Upper lobe of right lung (tissue), 1 donor: ENCODE measurements at places on chromosomes 16 and 17.

DNA sequence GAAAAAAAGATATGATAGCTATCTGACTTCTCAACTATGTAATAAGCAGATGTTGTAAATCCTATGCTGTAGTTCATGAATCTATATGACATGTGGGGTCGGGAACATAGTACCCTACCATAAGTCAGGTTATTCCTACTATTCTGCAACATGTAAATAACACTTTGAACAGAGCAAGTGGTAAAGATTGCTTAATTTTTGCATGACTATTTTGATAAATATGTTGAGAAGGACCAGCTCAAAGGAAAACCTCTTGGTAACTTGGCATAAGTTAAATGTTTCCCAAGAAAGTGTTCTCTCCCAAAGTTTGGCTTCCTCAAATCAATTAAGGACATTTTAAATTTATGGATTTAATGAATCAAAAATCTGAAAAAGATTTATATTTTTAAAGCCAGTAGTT, 62.1 kb downstream of the ABHD15 start:
- H3K4me3 ChIP-seq = no peak overlapping the region
- H3K27me3 ChIP-seq = no peaks in the 10 kb centered on the region
- H3K36me3 ChIP-seq = peaks cover 86% of the 10 kb centered on the region
- no peaks in the 10 kb centered on the region for H3K4me1 ChIP-seq

DNA sequence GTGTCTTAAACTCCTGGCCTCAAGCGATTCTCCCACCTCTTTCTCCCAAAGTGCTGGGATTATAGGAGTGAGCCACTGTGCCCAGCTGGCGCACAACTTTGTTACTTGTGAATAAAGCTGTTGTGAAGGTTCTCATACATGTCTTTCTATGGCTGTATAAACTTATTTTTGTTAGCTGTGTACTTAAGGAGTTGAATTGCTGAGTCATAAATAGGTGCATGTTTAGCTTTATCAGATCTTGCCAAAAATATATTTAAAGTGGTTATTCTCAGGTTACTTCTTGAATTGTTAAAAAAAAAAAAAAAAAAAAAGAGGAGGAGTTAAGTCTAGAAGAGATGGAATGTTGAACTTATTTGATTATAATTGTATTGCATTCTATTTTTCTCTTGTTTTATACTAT, 47.6 kb upstream of the IRX3 start:
- no peaks in the 10 kb centered on the region for H3K27me3 ChIP-seq
- no peak overlapping the region for H3K27ac ChIP-seq
- H3K36me3 ChIP-seq = no peaks in the 10 kb centered on the region
- no peaks in the 10 kb centered on the region for H3K4me1 ChIP-seq

DNA sequence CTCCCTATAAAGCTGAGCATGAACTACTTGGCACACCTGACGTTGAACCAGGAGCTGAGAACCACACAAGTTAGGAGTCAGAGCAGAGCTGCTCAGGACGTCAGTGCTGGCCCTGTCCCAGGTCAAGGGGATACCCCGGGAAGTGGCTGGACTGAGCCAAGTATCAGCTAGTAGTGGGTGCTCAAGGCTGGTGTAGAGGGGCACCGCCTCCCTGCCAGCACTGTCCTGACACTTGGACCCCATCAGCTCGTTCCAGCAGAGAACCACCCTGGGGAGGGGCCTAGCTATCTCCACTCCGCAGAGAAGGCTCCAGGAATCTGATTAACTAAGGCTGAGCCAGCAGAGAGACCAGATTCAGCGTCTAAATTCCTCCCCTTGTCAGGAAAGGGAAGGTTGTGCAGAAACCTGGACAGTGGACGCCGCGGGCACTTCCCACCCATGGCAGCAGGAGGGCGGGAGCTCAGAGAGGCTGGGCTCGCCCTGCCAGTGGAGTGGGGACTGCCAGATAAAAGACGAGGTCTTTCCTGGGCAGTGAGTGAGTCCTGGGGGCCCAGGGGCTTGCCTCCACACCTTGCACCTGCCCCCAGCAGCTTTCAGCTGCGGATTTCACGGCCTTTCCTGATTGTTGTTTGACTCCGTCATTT, 21.0 kb downstream of the C16orf90 start:
- no peak overlapping the region for H3K4me3 ChIP-seq
- DNase-seq = no peak
- no peaks in the 10 kb centered on the region for H3K27me3 ChIP-seq
- peaks cover 9% of the 10 kb centered on the region for H3K4me1 ChIP-seq
- no peak overlapping the region for H3K27ac ChIP-seq
- H3K36me3 ChIP-seq = peaks cover 11% of the 10 kb centered on the region

- DNase-seq = no peak
- H3K4me1 ChIP-seq = peaks cover 17% of the 10 kb centered on the region
- no peak overlapping the region for H3K27ac ChIP-seq
- H3K4me3 ChIP-seq = no peak overlapping the region
- H3K27me3 ChIP-seq = no peaks in the 10 kb centered on the region
Measured at GRCh38 chr16:72841506-72841905, 206.4 kb downstream of the ZFHX3 start.

GRCh38 chr16:72895951-72896350, 152.0 kb downstream of the ZFHX3 start:
- H3K27ac ChIP-seq = no peak overlapping the region
- no peaks in the 10 kb centered on the region for H3K36me3 ChIP-seq
- H3K27me3 ChIP-seq = no peaks in the 10 kb centered on the region

GRCh38 chr16:74667255-74667700, 601 bp upstream of the RFWD3 start:
- peaks cover 22% of the 10 kb centered on the region for H3K36me3 ChIP-seq
- H3K4me1 ChIP-seq = peaks cover 14% of the 10 kb centered on the region
- no peak overlapping the region for H3K27ac ChIP-seq
- DNase-seq = no peak
- H3K4me3 ChIP-seq = peak overlapping the region; percentile 69
